ENCODE measurements at places on chromosomes 12 and 14. TPM values are rescaled to one million over a fixed set of nuclear protein-coding genes. Genes with fewer than 3 reads are reported as not detected.

Gene ITGB7
- total RNA-seq = 183 TPM

Gene SMCO2
- not detected for total RNA-seq

Gene CHMP4A
- total RNA-seq = 69.8 TPM

Gene BHLHE41
- not detected for total RNA-seq

Gene RDH11
- total RNA-seq = 40.3 TPM

Gene RD3L
- total RNA-seq = not detected

Gene VRTN
- not detected for total RNA-seq

Gene KCNK10
- total RNA-seq = not detected

Gene MYH6
- total RNA-seq = 0.82 TPM

Gene NPFF
- not detected for total RNA-seq

Gene KLHDC1
- 0.97 TPM for total RNA-seq

Gene CAPZA3
- not detected for total RNA-seq

Gene TMCC3
- 0.63 TPM for total RNA-seq

Gene AMDHD1
- 0.80 TPM for total RNA-seq

Gene PKP2
- not detected for total RNA-seq

Gene RIN3
- total RNA-seq = 24.1 TPM
